ENCODE measurements at places on chromosomes 1 and 21. TPM values are rescaled to one million over a fixed set of nuclear protein-coding genes. Genes with fewer than 3 reads are reported as not detected.

DNA sequence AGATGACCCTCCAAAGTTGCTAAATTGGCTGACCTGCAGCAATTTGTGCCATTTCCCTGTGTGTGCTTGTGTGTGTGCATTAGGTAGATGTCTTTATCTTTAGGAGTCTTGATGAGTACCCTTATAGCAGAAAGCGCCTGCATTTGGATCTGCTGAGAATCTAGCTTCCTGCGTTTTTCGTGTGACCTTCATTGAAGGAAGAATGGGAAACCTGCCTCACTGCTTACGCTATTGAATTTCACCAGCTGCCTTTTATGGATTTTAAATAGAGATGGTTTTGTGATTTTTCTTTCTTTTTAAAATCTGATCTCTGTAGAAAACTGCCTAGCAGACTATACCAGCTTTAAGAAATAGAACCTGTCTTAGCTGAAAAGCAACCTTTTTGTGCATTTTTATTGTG, 124.5 kb downstream of the CACHD1 start:
- H3K36me3 ChIP-seq = no peaks in the 10 kb centered on the region
- no peak for DNase-seq
- H3K27me3 ChIP-seq = no peaks in the 10 kb centered on the region
- no peak overlapping the region for H3K4me3 ChIP-seq
- no peak overlapping the region for H3K27ac ChIP-seq
- H3K4me1 ChIP-seq = no peaks in the 10 kb centered on the region

- H3K27me3 ChIP-seq = no peaks in the 10 kb centered on the region
- no peak overlapping the region for H3K27ac ChIP-seq
- DNase-seq = no peak
- H3K4me3 ChIP-seq = no peak overlapping the region
- H3K4me1 ChIP-seq = no peaks in the 10 kb centered on the region
- no peaks in the 10 kb centered on the region for H3K36me3 ChIP-seq
These were observed 162.2 kb upstream of the KCNK2 start for GRCh38 chr1:214920337-214920736.

DNA sequence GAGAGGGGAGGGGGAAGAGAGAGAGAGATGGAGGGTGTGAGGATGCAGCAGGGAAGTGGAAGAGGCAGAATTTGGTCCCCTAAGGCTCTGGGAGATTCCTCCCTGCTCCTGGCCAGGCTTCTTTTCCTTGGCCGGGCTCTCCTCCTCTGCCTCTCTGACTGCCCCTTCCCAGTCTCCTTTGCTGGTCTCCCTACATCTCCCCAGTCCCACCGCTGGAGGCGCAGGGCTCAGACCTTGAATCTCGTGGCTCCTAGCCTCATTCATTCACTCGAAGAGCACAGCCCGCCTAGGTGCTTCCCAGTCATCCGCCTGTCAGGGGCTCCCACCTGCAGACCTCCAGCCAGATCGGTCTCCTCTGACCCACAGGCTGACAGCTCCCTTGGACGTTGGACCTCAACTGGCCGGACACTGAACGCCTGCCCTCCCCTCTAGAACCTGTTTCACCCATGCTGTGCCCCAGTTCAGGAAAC, 76.5 kb downstream of the VWA5B1 start:
- peaks cover 86% of the 10 kb centered on the region for H3K27me3 ChIP-seq
- no peak overlapping the region for H3K4me3 ChIP-seq
- peaks cover 16% of the 10 kb centered on the region for H3K4me1 ChIP-seq
- peak; percentile 52 for DNase-seq
- no peak overlapping the region for H3K27ac ChIP-seq

DNA sequence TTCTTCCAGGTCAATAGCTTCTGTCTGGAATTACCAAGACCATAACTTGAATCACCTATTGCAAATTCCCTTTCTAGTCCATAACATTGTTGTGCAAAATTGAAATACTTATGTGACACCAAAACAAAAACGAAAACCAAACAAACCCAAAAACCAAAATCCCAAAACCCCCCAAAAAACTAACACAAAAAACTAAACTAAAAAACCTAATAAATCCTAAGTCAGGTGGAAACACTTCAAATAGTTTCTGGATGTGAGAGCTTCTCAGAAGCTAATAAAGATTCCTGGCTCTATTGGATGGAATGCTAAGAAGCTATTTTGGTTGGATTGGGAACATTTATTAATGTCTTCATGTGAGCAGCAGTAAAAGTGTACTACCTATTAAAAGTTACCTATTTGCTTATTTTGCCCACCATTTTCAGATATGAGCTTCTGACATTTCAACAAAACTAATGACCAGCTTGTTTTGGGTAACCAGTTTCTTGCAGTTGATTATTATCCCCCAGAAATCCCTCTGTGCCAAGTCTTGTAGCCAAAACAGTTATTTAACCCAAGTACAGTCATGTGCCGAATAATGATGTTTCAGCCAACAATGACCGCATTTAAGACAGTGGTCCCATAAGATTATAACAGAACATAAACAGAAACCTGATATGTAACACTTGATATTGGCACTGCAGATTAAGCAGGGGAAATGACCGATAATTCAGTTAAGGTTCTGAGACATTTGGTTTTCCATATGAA, 76.4 kb downstream of the LTN1 start:
- no peak overlapping the region for H3K27ac ChIP-seq
- H3K27me3 ChIP-seq = no peaks in the 10 kb centered on the region
- no peak overlapping the region for H3K4me3 ChIP-seq
- no peaks in the 10 kb centered on the region for H3K36me3 ChIP-seq
- no peaks in the 10 kb centered on the region for H3K4me1 ChIP-seq

- H3K36me3 ChIP-seq = no peaks in the 10 kb centered on the region
- no peak overlapping the region for H3K4me3 ChIP-seq
- no peaks in the 10 kb centered on the region for H3K27me3 ChIP-seq
- no peak for DNase-seq
- H3K27ac ChIP-seq = no peak overlapping the region
These were observed 4.9 kb downstream of the CROCC start for GRCh38 chr1:16926491-16927073.

- H3K4me1 ChIP-seq = no peaks in the 10 kb centered on the region
- no peak for DNase-seq
- H3K27me3 ChIP-seq = no peaks in the 10 kb centered on the region
- H3K36me3 ChIP-seq = peaks cover 40% of the 10 kb centered on the region
These were observed 24.3 kb downstream of the PER3 start for GRCh38 chr1:7808253-7808844.

DNA sequence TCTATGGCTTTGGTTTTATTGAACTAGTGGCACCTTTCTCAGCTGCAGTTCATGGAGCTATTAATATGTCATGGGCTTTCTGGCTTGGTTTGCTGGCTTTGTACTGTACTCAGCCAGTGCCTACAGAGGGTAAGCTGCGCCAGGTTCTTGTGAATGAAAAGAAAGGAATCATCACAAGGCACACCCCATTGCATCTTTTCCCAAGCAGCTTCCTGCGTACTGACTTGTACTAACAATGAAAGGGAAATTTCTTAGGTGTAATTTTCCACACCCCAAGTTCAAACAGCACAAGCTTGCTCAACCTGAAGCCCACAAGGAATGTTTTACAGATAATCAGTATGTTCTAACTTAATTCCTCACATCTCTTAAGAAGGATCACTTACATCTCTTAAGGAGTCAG, 78.0 kb upstream of the TNFSF18 start:
- no peak for DNase-seq
- no peak overlapping the region for H3K4me3 ChIP-seq
- H3K27me3 ChIP-seq = no peaks in the 10 kb centered on the region
- H3K4me1 ChIP-seq = peaks cover 14% of the 10 kb centered on the region

DNA sequence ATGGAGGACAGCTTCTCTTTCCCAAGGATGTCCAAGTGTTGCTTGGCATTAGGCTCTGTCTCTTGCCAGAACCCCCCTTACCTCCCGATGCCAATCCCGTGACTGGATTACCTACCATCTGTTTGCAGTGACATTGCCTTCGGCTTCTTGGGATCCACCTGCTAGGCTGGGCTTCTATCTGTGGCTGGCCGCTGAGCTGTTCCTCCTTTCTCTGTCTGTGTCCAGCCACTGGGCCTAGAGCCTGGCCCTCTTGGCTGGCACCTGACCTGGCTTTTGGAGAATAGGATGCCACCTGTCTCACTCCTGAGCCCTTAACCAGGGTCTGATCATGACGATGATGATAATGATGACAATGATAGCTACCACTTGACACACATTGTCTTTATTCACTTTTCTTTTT, 41.6 kb upstream of the STUM start:
- H3K27ac ChIP-seq = no peak overlapping the region
- DNase-seq = no peak
- no peak overlapping the region for H3K4me3 ChIP-seq
- peaks cover 36% of the 10 kb centered on the region for H3K27me3 ChIP-seq
- no peaks in the 10 kb centered on the region for H3K36me3 ChIP-seq

GRCh38 chr1:36465731-36466369, 1.7 kb upstream of the MRPS15 start:
- H3K27me3 ChIP-seq = no peaks in the 10 kb centered on the region
- peaks cover 17% of the 10 kb centered on the region for H3K4me1 ChIP-seq
- DNase-seq = no peak
- H3K36me3 ChIP-seq = no peaks in the 10 kb centered on the region
- H3K27ac ChIP-seq = no peak overlapping the region
- no peak overlapping the region for H3K4me3 ChIP-seq

GRCh38 chr1:109365642-109366204, 32.0 kb downstream of the SORT1 start:
- H3K27ac ChIP-seq = no peak overlapping the region
- H3K4me3 ChIP-seq = no peak overlapping the region
- no peaks in the 10 kb centered on the region for H3K27me3 ChIP-seq

- H3K36me3 ChIP-seq = no peaks in the 10 kb centered on the region
- no peak overlapping the region for H3K4me3 ChIP-seq
- no peak overlapping the region for H3K27ac ChIP-seq
- DNase-seq = no peak
- no peaks in the 10 kb centered on the region for H3K27me3 ChIP-seq
- H3K4me1 ChIP-seq = no peaks in the 10 kb centered on the region
These were observed 123.7 kb downstream of the DISC1 start for GRCh38 chr1:231750296-231750695.

DNA sequence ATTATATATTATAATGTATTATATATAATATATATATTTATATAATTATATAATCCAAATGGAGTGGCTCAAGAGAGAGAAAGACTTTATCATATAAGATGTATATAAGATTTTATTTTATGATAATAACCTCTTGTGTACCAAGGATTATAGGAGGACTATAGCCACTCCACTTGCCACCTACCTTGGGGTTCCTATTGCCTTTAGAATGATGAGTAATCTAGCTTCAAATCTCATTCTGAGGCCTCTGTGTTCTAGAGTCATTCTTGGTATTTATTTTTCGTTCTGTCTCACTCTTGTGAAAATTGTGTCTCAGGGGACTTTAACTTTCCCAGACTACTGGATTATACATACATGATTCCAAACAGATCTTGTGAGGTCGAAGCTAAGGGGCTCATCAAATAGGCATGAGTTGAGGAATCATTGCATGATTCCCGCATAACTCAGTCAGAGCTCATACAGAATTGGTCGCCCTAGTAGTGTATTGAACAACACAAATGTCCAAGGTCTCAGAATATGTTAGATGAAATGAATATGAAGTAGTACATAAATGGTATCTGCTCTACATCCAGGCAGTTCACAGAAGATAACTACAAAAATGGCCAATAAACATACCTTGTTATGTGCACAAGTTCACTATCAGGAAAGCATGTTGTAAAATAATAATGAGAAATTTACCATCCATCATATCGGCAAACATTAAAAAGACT, 159.5 kb upstream of the RNPC3 start:
- no peaks in the 10 kb centered on the region for H3K4me1 ChIP-seq
- H3K27ac ChIP-seq = no peak overlapping the region
- DNase-seq = no peak
- H3K4me3 ChIP-seq = no peak overlapping the region
- no peaks in the 10 kb centered on the region for H3K36me3 ChIP-seq
- no peaks in the 10 kb centered on the region for H3K27me3 ChIP-seq

- H3K27me3 ChIP-seq = no peaks in the 10 kb centered on the region
- no peaks in the 10 kb centered on the region for H3K4me1 ChIP-seq
- H3K4me3 ChIP-seq = no peak overlapping the region
- no peak overlapping the region for H3K27ac ChIP-seq
- no peaks in the 10 kb centered on the region for H3K36me3 ChIP-seq
- DNase-seq = no peak
These were observed 178.2 kb upstream of the ZNF644 start for GRCh38 chr1:91199988-91200387.

- DNase-seq = peak; percentile 46
- H3K4me3 ChIP-seq = peak overlapping the region; percentile 30
- peaks cover 24% of the 10 kb centered on the region for H3K4me1 ChIP-seq
- peaks cover 92% of the 10 kb centered on the region for H3K27me3 ChIP-seq
These were observed 3.0 kb downstream of the HLX start for GRCh38 chr1:220882061-220882891.

GRCh38 chr1:171113382-171113781, 22.7 kb downstream of the FMO3 start:
- no peak overlapping the region for H3K4me3 ChIP-seq
- no peaks in the 10 kb centered on the region for H3K27me3 ChIP-seq
- no peak overlapping the region for H3K27ac ChIP-seq
- no peak for DNase-seq
- no peaks in the 10 kb centered on the region for H3K4me1 ChIP-seq

DNA sequence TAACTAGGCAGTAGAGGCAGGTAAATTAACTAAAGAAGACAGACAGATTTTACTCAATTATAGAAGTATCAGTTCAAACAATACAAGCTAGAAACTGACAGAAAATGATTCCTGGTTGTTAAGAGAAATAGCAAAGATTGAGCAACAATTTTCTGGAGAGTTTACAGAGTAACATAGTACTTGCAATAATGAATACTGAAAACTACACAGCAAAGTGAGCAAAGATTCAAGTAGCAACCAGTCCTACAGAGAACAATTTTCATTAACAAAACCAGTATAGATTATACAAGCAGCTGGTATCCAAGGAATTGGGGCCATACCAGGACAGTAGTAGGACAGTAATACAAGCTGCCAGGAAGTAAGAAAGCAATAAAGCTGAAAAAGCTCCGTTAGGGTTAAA, 37.6 kb downstream of the EYA3 start:
- no peak for DNase-seq
- H3K27ac ChIP-seq = no peak overlapping the region
- no peaks in the 10 kb centered on the region for H3K4me1 ChIP-seq
- peaks cover 27% of the 10 kb centered on the region for H3K36me3 ChIP-seq
- no peaks in the 10 kb centered on the region for H3K27me3 ChIP-seq
- H3K4me3 ChIP-seq = no peak overlapping the region

- no peak for DNase-seq
- H3K4me1 ChIP-seq = peaks cover 11% of the 10 kb centered on the region
- no peak overlapping the region for H3K27ac ChIP-seq
- H3K4me3 ChIP-seq = no peak overlapping the region
These were observed 12.2 kb downstream of the AMPD2 start for GRCh38 chr1:109631513-109632505.

- DNase-seq = no peak
- no peak overlapping the region for H3K27ac ChIP-seq
- H3K36me3 ChIP-seq = no peaks in the 10 kb centered on the region
These were observed 8.8 kb downstream of the TNR start for GRCh38 chr1:175734642-175735041.

FCGR3A gene
- 6.4 TPM for total RNA-seq

MPL gene
- not detected for total RNA-seq

TENT5C gene
- total RNA-seq = 30.8 TPM

FAM72C gene
- total RNA-seq = not detected

ATAD3C gene
- 1.00 TPM for total RNA-seq

OR6N1 gene
- total RNA-seq = not detected

GRIK1 gene
- not detected for total RNA-seq

NTMT2 gene
- not detected for total RNA-seq
